ENCODE measurements at places on chromosomes 6 and 20. TPM values are rescaled to one million over a fixed set of nuclear protein-coding genes. Genes with fewer than 3 reads are reported as not detected.

GRCh38 chr6:46983007-46983411 is 59.1 kb downstream of the ADGRF1 start:
- DNase-seq, result no peak

GRCh38 chr20:11034025-11034424 is 360.2 kb upstream of the JAG1 start:
- no peak for DNase-seq

- peak; percentile 76 for DNase-seq
These were observed 33.0 kb upstream of the POU5F1 start for GRCh38 chr6:31203345-31203979.

DNA sequence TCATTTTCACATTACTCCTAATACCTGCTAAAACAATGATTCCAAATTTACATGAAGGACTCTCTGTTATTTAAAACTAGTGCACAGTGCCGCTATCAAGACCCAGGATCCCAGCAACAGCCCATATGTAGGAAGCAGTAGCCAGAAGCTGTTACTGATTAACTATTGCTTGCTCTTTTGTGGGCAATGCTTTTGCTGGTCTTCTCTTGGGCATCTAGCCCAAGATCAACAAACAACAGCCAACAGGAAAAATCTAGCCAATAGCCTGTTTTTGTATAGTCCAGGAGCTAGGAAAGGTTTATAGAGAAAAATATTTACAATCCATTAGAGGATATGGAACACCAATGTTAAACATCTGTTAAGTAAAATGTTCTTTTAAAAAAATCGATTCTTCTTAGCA is 22.1 kb upstream of the TENT5A start:
- DNase-seq, result no peak

DNA sequence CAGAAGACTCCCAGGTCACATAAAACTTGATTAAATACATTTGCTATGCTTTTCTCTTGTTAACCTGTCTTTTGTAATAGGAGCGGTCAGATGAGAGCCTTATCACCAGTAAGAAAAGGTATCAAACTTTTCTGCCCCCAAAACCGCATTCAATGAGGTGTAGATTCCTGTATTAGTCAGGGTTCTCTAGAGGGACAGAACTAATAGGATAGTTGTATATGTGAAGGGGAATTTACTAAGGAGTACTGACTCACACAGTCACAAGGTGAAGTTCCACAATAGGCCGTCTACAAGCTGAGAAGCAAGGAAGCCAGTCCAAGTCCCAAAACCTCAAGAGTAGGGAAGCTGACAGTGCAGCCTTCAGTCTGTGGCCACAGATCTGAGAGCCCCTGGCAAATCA is 32.7 kb downstream of the PTPRK start:
- no peak for DNase-seq

- peak; percentile 95 for DNase-seq
These were observed 223.6 kb upstream of the CITED2 start for GRCh38 chr6:139597771-139598755.

GRCh38 chr6:79864001-79864400 is 83.4 kb downstream of the ELOVL4 start:
- no peak for DNase-seq

DNA sequence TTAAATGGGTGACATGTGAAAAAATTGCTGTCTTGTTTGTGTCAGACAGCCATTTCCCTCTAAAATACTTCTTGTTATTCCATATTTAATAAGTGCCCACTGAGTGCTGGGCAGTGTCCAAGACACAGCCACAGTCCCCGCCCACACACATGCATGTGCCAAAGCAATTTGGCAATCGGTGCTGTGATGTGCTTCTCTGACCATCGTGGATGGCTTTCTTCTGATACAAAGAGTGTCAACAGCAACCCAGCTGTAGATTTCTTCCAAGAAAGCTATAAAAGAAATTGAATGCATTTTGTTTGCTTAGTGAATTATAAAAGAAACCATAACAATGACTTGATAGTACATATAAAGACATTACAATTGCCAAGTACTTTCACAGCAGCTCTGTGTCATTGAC is 140.5 kb upstream of the ATXN1 start:
- DNase-seq, result peak; percentile 76

- no peak for DNase-seq
These were observed 71.3 kb downstream of the EFHC1 start for GRCh38 chr6:52491203-52492069.

- DNase-seq, result peak; percentile 46
These were observed 59.8 kb downstream of the NEDD9 start for GRCh38 chr6:11172501-11173327.

DNA sequence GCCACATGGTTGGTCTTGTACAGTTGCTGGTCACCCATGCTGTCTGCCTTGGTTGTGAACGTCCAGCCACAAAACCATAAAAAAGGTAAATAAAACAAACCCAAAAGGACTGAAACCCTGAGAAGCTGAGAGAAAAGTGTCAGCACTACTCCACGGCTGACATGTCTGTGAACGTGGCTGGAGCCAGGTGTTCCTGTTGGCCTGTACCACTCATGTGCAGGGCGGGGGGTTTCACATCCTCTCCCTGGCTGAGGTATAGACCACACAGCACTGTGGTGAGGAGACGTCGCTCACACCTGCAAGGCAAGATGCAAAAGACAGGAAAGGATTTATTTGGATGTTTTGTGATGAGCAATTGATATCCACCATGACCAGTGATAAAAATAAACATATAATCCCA is 51.9 kb upstream of the MRPS10 start:
- no peak for DNase-seq

GRCh38 chr6:34181908-34182307 is 36.0 kb upstream of the GRM4 start:
- DNase-seq, result no peak

The PLG gene
- not detected for total RNA-seq

The OR2B6 gene
- total RNA-seq, result not detected

The HRH3 gene
- total RNA-seq, result not detected

The EBF4 gene
- 0.19 TPM for total RNA-seq

The MROH8 gene
- total RNA-seq, result 4.0 TPM

The LHFPL5 gene
- total RNA-seq, result 0.17 TPM

The RAB44 gene
- total RNA-seq, result not detected

The FAM83B gene
- total RNA-seq, result not detected

The HCRTR2 gene
- not detected for total RNA-seq

Data from LHCN-M2 (cell line).